ENCODE measurements at places on chromosomes 2 and 18.

DNA sequence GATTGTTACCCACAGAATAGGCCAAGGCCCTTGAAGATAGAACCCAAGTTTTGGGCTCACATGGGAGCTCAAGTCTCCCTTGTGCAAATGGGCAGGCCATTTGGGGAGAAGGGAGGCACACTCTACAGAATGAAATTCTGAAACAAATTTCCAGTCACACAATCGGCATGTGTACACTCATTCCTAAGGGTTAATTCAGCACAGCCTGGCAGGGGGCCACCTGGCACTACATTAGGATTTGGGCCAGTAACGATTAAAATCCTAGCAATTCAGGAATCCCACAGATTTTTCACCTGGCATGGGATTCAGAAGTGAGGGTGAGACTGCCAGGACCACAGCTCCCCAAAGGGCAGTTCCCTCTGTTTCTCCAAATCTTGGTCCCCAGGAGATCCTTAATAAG is 46.4 kb downstream of the BMP10 start:
- peak; percentile 21 for DNase-seq

- DNase-seq: no peak
Measured at GRCh38 chr2:238160206-238161129, 1.7 kb downstream of the ERFE start.

GRCh38 chr2:44778221-44778654 is 163.3 kb upstream of the SIX3 start:
- DNase-seq: no peak

GRCh38 chr2:46699934-46700256 is 215.7 kb downstream of the MCFD2 start:
- no peak for DNase-seq

- no peak for DNase-seq
Measured at GRCh38 chr18:55234366-55235093, 275.3 kb upstream of the CCDC68 start.

- DNase-seq: no peak
Measured at GRCh38 chr2:47058003-47058931, 96.8 kb downstream of the STPG4 start.

All from T1000 (cell line).